Stimulated activated CD4-positive, alpha-beta T cell treated with anti-CD3 and anti-CD28 coated beads, Interleukin-2, amount 100 ng/mL, for 24 hours (primary cell): ENCODE measurements at places on chromosomes 6 and 20.

- no peak for DNase-seq
These were observed 18.9 kb downstream of the IFNGR1 start for GRCh38 chr6:137200288-137200687.

DNA sequence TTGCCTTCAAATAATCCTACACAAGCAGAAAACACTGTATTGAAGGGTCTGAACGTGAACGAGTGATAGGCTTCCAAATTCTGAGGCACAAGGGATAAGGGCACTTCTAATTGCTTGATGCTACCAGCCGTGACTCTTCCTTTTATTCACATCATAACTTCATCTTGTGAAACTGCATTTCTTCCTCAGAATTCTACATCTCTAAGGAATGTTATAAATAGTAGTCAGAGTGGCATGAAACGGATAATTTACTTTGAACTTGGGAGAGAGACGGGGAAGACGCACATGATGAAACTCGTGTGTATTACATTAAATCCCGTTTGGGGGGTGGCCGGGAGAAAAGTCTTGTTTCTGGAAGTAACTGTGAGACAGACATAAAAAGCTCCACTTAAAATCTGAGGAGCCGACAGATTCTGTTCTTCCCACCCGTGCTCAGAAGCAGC is 754 bp downstream of the HDDC2 start:
- no peak for DNase-seq

GRCh38 chr20:36775826-36776225 is 2.3 kb upstream of the DSN1 start:
- DNase-seq = no peak

GRCh38 chr6:143471822-143472221 is 21.2 kb downstream of the PEX3 start:
- no peak for DNase-seq

- no peak for DNase-seq
These were observed 72.4 kb downstream of the ATG5 start for GRCh38 chr6:106253172-106253571.

GRCh38 chr6:148551226-148551625 is 195.6 kb upstream of the UST start:
- DNase-seq = no peak

- no peak for DNase-seq
These were observed 98.8 kb downstream of the YTHDF1 start for GRCh38 chr20:63117151-63117550.

- no peak for DNase-seq
These were observed 12.5 kb downstream of the PTK7 start for GRCh38 chr6:43088654-43089056.

DNA sequence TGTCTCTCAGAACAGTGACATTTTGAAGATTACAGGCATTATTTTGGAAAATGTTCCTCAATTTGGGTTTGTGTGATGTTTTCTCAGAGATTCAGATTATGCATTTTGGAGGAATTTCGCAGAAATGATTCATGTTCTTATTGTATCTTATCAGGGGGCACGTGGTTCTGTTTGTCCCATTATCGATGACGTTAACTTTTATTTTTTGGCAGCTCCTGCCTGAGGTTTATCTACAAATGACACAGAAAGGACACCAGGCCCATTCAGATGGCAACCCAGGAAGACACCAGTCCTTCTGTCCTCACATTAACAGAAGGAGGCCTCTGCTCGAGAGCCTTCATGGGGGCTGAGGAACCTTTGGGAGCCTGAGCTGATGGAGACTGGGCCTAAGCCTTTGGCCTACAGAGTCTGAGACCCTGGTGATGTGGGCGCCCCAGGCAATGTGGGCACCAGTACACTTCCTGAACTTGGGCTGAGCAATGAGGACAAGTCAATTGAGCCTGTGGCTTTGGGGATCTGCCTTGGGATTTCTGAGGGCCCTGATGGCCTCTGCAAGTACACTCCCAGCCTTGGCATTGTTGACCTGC is 41.2 kb upstream of the EZR start:
- no peak for DNase-seq

DNA sequence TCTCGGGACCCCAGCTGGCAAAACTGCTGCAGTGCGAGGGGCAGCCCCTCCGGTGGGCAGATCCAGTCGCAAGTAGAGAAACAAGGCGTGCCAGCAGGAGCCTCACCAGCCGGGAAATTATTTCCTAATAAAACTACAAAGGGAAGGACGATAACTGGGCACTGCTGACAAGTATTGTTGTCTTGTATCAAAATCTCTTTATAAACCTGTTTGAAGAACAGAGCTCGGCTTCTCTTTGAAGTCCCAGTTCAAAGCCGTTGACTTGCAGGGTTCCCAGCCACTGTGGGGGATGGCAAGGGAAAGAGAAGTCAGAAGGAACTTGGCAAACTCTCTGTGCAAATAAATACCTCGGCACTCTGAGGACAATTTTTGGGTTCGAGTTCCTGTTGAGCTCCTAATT is 504.5 kb downstream of the CD83 start:
- DNase-seq = no peak

GRCh38 chr6:86107985-86108384 is 465.3 kb upstream of the SYNCRIP start:
- DNase-seq = no peak

GRCh38 chr20:35561268-35561667 is 19.4 kb downstream of the ERGIC3 start:
- no peak for DNase-seq

DNA sequence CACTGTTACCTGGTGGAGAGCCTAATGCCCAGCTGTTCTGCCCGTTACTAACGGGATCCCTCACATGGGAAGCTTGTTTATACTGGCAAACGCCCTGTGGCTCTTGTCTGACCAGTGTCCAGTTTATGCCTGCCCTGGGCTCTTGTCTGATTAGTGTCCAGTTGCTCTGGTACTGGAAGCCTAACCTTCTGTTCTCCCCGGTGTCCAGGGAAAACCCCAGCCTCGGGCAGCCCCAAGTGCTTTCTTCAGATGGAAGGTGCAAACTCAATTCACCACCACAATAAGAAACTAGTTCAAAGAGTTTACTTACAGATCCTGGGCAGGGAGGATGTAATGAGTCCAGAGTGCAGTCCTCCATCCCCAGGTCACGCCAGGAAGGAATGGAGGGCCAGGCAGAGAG is 148.4 kb downstream of the TBXT start:
- no peak for DNase-seq

- DNase-seq = no peak
These were observed 12.1 kb upstream of the DDX27 start for GRCh38 chr20:49207076-49207475.

DNA sequence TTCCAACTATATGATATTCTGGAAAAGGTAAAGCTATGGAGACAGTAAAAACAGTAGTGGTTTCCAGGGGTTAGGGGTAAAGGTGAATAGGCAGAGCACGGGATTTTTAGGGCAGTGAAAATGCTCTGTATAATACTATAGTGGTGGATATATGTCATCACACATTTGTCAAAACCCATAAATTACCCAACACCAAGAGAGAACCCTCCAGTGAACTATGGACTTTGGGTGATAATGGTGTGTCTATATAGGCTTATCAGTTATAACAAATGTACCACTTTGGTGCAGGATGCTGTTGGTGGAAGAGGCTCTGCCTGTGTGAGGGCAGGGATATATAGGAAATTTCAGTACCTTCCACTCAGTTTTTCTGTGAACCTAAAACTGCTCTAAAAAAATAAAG is 149.9 kb downstream of the GPX5 start:
- no peak for DNase-seq

- no peak for DNase-seq
These were observed 14.9 kb upstream of the ZFAND3 start for GRCh38 chr6:37804586-37804985.

DNA sequence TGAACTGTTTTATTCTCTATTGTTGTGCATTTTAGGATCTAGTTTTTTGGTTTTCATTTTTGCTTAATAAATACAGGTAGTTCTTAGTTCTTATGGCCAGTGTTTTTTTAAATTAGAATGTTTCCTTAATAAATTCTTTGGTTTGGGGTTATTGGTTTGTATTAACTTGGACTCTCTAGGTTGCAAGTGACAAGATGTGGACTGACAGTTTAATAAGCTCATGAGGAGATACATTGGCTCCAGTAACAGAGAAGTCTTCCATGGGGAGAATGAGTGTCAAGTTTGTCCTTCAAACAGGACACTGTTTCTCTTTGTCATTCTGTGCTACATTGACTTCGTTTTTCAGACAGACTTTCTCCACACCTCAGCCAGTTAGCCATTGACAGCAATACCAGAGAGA is 39.7 kb downstream of the SNX9 start:
- no peak for DNase-seq

DNA sequence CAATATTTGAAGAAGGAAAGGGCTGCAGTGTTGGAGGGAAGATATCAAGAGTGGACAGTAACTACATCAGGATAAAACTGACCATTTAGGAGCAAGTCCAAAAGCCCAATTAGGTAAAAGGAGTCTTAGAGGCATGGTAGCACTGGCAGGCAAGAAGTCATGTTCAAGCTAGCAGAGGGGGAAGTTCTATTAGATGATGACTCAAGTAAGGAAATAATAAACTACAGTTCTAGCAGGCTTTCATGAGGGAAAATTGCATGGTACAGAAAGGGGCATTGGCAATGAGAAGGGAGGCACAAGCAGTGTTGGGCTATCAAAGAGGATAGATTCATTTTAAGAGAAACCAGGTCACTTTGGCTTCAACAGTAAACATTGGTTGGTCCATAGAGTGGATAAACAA is 156.1 kb upstream of the PTPRK start:
- no peak for DNase-seq

GRCh38 chr20:59682603-59683002 is 78.3 kb downstream of the PHACTR3 start:
- no peak for DNase-seq

GRCh38 chr20:49236301-49236700 is 17.1 kb downstream of the DDX27 start:
- no peak for DNase-seq

DNA sequence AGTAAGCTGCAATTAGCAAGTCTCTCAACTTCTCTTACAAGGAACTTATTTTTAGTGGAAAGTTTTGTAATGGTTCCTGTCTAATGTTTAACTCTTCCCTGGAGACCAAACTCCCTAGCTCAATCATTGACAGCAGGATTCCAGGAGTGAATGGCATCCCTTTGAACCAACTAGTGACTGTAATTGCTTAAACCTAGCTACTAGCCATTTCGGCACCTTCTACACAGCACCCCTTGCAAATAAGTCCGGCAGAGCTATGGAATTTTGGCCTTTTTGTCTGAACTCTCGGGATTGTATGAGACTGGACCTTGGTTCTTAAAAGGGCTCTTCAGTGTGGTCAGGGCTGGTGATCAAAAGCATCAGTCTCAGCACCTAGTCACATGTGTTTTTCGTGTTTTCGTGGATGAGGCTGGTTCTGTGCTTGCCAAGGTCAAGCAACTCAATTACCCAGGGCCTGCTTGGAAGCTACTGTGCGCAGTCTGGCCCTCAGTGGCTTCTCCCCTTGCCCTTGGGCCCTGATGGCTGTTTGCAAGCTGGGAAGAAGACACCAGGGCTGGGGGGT is 135.3 kb upstream of the NEDD9 start:
- no peak for DNase-seq

DNA sequence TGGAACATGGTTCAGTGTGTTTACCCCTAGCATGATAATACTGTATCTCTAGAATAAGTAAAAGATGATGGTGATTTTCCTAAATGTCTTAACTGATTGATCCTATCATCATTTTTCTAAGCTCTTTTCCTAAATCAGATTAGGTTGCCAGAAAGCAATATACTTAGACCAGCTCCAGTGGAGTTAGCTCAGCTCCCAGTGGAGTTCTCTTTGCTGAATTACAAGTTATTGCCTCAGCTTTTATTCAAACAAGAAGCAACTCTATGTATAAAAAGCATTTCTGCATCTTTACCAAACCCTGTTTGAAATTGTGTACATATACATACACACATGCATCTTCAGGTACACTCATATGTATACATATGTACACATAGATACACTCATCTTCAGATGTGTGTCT is 44.9 kb downstream of the SNX9 start:
- DNase-seq = no peak

GRCh38 chr6:97066056-97066455 is 141.5 kb downstream of the KLHL32 start:
- DNase-seq = no peak

GRCh38 chr20:41960166-41960565 is 342.0 kb upstream of the CHD6 start:
- no peak for DNase-seq

GRCh38 chr6:100592929-100593328 is 128.2 kb upstream of the SIM1 start:
- DNase-seq = no peak

DNA sequence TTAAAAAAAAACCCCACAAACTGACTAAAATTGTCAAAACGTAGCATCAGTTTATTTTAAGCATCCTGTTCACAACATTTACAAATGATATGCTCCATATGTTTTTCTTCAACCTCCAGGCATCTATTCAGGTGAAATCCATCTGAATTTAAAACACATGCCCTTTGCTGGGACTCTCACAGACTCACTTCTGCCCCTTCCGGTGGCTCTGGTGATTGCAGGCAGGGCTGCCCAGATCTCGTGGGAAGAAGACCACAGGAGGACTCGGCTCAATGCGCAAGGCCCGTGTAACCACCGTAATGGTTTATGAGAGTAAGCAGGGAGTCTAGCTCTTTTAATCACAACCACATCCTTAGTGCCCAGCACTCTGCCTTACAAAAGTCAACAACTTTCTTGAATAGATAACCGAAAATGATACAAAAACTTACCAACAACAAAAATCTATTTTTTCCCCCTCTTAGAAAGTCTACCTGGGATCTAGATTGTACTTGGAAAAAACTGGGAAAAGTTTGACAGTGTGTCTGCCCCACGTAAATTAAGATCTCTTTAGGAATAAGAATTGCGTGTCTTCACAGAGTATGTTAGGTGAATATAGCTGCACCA is 139.1 kb downstream of the KIF16B start:
- peak; percentile 44 for DNase-seq

- DNase-seq = no peak
These were observed 10.1 kb downstream of the ZNF318 start for GRCh38 chr6:43359381-43359780.

- no peak for DNase-seq
These were observed 13.2 kb downstream of the TJAP1 start for GRCh38 chr6:43490523-43490939.

GRCh38 chr6:73734832-73735453 is 38.9 kb downstream of the CD109 start:
- no peak for DNase-seq

GRCh38 chr6:24672620-24673182 is 5.8 kb downstream of the ACOT13 start:
- no peak for DNase-seq

DNA sequence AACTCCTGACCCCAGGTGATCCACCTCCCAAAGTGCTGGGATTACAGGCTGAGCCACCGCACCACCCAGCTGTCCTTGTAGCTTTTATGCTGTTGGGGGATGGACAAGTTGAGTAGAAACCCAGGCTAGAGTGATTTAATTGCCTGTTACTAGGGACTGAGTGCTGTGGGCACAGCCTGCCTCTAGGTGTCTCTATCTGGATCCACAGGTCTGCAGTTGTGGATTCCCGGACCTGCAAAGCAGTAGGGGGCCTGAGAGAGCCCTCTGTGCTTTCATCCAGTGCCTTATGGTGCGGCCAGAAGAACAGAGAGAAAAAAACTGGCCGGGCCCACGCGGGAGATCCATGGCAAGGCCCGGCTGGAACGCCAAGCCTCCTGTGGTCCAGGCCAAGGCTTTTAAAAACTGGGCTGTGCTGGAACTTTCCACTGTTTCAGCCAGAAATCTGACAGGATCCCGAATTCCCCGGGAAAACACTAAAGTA is 5.2 kb downstream of the SIRPA start:
- no peak for DNase-seq
